NCI-H2029 (cell line): ENCODE measurements at places on chromosomes 6 and 20.

- no peak for DNase-seq
Observed at GRCh38 chr6:1322156-1322555, 10.3 kb downstream of the FOXQ1 start.

DNA sequence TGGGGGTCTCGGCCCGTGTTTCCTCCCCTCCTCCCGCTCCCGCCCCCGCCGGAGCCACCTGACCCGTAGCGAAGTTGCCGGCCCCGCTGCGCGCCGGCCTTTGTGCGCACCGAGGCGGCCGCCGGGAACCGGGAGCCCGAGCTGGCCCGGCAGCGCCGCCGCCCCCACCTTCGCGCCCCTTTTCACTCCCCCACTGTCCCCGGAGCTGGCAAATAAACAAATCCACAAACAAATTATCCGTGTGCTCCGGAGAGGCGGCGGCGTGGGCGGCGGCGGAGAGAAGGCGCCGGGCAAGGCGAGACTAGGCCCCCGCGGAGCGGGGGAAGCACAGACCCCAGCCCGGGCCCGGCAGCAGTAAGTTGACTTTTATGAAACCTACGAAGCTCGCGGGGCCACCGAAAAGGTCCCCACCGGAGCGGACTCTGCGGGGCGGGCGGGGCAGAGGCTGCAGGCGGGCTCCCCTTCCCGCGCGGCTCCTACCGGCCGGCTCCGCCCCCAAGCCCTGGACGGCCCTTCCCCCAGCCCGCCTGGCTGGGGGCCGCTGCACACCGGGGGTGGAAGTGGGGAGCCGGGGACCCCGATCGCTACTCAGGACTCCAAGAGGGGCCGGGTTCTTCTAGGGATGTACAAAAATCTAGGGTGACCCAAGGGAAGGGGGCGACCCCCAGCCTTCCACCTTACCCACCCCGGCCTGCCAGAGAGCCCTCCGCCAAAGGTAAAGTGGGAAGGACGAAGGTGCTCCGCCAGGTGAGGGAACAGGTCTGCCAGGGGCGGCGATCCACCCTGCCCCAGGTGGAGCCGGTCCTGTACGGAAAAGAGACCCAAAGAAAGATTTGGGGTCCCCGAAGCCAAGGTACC, 40.7 kb downstream of the YTHDF1 start:
- no peak for DNase-seq

DNA sequence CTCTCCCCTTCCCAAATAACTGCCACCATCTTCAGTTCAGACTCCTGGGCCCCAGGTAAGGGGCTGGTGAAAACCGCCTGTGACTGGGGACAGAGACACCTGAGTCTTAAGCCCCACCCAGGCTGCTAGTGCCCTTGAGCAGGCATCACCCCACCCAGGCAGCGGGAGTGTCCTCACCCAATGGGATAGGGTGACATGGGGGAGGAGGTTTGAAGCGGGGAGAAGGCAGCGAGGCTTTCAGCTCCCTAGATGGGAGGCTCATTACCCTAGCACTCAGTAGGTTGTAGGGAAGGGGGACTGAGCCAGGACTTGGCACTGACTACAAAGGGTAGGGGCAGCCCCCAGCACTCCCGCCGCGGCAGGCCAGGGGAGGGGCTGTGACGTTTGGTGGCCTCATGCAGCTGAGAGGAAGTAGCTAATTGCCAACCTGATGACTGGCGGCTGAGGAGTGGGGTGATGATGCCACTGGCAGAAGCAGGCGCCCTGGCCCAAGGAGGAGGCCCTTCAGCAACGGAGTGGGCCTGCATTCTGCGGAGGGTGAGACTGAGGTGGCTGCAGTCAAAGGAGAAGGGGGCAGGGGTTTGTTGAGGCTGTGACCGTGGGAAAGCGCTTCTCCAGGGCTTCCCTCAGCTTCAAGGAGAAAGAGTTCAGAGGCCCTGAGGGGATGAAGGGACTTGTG, 126.9 kb downstream of the MRPL14 start:
- peak; percentile 79 for DNase-seq

DNA sequence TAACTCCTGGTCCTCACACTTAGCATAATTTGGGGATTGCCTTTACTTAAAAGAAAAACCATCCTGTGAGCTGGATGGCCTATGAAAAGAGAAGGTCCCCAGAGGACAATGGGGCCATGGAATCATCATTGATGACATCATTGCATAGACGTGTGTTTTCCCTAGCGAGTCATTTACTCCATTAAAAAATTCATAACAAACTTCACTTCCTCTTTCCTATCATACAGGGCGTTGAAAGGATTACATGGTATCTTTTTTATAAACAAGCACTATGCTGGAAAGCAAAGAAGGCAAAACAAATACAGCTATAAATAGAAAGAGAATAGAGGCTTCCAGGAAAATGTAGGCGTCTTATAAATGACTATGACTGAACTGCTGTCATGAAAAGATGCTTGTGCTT, 11.3 kb upstream of the COL12A1 start:
- DNase-seq = no peak

DNA sequence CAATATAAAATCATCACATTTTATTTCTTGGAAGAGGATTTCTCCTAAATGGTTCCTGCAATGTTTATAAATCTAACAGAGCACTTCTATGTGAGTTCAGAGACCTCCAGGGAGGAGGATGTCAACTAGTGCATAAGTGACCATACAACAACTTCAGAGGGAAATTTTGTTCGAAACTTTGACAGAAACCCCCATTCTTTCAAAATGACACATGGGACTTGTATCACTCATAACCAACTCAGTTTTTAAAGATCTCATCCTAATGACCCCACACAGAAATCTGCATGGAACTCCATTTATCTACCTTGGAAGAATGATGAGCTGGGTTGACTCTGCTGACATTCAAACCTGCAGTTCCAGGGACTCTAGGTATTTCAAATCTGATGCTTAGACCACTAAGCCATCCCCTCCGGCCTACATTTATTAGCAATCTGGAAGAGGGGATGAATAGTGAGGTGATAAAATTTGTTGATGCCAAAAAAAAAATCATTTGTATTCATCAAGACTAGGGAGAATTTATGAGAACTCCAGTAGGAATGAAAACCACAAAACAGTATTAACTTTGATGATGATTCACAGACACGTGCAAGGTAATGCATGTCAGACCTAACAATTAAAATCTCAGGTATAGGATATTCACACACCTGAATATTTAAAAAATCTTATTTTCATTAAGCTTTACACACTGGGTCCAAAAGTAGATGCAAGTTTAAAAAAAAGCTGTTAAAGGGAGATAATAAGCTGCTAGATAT, 153.0 kb downstream of the REV3L start:
- no peak for DNase-seq

- no peak for DNase-seq
Observed at GRCh38 chr6:144405163-144405562, 120.0 kb downstream of the UTRN start.

- DNase-seq = no peak
Observed at GRCh38 chr6:125759184-125759902, 9.9 kb downstream of the HEY2 start.

DNA sequence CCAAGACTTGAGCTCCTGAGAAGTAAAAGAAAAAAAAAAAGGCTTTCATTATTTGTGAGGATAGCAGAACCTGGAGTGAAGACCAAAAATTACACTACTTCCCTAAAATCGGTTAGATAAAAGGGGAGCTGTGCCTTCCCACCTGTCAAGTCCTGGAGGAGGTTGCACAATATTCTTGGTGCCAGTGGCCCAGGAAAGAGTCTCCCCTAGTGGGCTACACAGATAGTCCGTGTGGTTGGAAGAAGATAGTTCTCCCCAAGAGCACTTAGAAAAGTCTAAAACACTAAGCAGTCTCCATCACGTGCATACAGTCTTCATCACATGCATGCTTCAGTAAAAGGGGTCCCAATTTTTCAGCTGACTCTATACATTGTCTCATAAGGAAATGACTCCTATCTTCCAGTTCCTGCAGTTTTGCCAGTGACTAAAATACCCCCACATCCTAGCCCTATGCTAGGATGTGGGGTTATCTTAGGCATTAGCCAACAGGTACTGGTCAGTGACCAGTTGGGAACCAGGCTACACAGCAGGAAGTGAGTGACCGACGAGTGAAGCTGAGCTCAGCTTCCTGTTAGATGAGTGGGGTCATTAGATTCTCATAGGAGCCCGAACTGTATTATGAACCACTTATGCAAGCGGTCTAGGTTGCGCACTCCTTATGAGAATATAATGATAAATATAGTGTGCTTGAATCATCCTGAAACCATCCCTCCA, 199.5 kb upstream of the FAM83B start:
- DNase-seq = no peak

DNA sequence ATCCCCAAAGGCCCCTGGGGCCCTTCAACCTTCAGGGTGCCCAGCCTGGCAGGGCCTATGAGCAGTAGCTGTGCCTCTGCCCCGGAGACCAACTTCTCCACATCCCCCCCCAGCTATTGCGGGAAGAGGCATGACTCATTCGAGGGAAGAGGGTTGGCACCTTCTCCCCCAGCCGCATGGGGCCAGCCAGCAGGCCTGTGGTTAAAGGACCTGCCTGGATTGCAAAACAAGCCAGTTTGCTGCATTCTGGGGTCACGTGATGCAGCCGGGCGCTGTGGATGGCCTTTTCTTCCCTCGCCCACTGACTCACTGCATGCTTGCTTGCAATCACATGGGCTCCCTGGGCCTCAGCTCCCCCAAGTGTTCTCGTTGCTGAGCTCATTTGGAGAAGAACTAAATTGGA, 182.5 kb downstream of the MAFB start:
- DNase-seq = peak; percentile 29

DNA sequence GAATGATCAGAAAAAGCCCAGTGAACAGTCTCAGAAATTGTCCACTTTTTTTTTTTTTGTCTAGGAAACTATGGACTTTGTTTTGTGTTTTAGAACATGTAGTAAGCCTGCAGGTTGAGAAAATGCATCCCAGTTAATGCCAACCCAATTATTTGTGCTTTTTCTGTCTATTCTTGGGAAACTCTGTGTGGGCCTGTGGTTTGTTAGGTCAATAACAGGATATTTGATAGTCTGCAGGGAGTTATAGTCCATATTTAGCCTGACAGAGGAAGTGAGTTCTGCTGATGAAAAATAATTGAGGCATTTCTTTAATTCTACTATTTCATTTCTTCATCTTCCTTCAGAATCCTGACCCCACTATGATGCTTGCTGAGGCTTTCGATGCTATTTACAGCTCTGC, 154.0 kb upstream of the LAMP5 start:
- DNase-seq = no peak

DNA sequence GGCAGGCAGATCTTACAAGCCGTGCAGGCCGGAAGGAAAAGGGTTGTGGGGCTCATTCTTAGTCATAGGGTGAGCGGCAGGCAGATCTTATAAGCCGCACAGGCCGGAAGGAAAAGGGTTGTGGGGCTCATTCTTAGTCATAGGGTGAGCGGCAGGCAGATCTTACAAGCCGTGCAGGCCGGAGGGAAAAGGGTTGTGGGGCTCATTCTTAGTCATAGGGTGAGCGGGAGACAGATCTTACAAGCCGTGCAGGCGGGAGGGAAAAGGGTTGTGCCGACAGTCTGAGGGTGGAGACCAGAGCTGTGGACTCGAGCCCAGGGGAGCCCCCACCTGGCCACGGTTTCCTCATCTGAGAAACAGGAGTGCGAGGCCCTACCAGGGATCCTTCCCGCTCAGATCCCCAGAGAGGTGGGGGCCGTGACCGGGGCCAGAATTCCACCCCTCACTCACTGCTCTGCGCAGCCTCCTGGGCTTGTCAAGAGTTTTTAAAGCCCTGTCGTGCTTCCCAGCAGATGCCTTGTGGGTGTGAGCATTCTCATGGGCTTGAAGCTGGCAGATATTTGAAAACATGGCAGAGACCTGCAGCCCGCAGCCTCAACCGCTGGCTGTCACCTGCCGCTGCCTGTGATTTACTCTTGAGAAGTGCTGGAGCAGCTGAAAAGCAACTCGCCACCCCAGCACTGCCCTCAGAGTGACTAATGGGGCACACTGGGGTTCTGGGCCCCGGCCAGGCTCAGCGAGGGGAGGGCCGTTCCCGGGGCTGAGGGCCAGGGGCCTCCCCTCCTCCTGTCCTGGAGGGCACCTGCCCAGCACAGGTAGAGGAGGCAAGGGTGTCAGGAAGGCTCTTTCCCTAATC, 31.9 kb downstream of the NTSR1 start:
- DNase-seq = no peak

- no peak for DNase-seq
Observed at GRCh38 chr6:44489910-44490604, 102.6 kb downstream of the CDC5L start.

DNA sequence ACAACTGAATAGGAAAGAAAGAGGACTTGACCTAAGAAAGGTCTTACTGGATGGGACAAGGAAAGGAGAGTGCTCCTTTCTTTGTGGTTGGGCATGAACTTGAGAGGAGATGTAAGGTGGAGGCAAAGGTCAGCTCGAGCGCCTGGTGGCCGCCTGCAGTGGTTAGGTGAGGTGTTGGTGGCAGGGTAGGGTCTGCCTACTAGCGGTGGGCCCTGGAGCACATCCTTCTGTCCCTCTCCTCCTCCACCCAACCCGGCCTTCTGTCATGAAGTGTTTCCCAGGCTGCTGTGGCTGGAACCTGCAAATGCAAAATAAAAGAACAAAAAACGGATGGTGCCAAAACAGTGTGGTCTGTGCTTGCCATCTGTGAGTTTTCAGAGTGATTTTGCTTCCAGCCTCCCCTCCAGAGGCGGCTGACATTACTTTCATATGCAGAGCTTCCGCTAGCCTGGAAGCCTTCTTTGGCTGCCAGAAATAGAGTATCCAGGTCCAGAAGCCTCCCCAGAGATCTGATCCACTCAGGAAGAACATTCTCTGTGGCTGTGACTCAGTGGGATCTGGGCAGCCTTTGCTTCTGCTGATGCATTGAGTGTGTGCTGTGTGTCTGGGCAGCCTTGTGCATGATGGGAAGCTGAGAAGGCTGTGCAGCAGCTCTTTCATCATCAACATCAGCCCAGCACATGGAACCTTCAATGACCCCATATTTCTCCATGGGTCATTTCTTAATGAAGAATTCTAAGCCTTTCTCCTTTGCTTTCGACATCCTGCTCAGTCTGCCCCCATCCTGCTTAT, 79.8 kb upstream of the FAM184A start:
- DNase-seq = no peak

- DNase-seq = no peak
Observed at GRCh38 chr6:89197141-89197540, 20.0 kb downstream of the GABRR1 start.

GRCh38 chr20:10671221-10671918, 2.4 kb downstream of the JAG1 start:
- DNase-seq = no peak

GRCh38 chr6:166567107-166567506, 19.4 kb downstream of the RAMACL start:
- DNase-seq = no peak

- DNase-seq = no peak
Observed at GRCh38 chr6:84224251-84224650, 3.2 kb downstream of the CEP162 start.
